Fibroblast of skin of back (primary cell): ENCODE measurements at places on chromosomes 12 and 14.

DNA sequence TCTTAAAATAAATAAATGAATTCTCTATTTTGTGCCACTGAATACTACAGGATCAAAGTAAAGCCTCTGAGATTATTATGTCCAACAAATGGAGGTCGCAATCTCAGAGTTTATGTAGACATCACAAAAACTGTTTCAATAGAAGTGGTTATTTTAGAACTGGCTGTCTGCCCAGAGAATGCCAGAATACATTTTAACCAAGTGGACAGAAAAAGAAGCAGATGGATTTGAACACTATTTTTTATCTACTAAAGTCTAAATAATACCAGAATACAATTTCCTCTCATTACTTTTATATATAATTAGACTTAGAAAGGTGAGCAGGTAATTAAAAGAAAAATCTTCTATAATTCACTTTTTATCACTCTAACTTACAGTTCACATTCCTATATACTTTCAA lies 118.3 kb downstream of the MED13L start:
- peak; percentile 71 for DNase-seq

DNA sequence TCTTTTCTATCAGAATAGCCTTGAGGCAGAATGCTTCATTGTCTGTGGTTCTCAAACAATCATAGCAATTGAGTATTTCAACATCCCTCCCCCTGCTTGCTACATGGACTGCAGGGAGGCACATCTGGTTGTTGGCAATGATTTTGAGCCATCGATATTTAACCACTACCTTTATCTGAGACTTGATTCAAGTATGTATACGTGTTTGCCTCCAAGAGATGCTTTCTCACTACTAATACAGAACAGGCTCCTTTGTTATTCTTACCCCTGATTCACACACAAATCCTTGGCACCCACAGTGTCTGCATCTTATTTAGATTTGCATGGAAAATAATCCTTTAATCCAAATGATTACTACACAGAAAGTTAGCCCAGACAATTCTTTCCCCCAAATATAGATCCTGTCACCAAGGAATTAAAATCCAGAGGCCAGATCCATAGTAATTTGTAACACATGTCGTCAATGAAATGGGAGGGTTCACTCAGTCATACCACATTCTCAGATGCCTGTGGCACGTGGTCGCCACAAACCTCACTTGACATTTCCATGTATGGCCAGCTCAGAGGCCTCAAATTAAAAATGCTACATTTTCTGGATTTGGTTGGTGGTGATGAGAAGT lies 199.3 kb downstream of the ITPR2 start:
- peak; percentile 77 for DNase-seq

DNA sequence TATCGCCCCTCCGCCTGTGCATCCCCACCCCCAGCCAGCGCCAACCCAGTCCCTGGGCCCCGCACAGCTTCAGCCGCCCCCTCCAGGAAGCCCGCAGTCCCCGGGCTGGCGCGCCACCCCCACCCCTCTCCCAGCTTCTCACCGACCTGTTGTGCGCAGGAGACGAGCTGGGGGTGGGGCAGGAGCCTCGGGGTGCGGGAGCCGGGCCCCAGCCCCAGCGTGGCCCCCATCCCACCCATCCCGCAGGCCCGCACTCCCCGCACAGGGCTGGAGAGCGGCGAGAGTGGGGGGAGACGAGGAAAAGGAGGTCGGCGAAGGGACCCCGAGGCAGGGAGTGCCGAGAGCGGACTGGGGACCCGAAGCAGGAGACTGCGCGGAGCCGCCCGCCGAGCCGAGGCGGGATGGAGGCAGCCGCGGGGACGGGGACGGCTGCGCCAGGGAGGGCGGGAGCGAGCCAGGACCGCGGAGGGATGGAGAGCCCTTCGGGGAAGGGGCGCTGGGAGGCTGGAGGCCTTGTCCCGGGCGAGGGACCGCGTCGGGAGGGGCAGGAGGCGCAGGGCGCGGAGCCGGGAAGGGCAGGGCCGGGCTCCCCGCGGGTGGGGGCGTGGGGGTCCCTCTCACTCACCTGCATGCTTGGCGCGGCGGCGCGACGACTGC lies 498 bp downstream of the PIANP start:
- no peak for DNase-seq

DNA sequence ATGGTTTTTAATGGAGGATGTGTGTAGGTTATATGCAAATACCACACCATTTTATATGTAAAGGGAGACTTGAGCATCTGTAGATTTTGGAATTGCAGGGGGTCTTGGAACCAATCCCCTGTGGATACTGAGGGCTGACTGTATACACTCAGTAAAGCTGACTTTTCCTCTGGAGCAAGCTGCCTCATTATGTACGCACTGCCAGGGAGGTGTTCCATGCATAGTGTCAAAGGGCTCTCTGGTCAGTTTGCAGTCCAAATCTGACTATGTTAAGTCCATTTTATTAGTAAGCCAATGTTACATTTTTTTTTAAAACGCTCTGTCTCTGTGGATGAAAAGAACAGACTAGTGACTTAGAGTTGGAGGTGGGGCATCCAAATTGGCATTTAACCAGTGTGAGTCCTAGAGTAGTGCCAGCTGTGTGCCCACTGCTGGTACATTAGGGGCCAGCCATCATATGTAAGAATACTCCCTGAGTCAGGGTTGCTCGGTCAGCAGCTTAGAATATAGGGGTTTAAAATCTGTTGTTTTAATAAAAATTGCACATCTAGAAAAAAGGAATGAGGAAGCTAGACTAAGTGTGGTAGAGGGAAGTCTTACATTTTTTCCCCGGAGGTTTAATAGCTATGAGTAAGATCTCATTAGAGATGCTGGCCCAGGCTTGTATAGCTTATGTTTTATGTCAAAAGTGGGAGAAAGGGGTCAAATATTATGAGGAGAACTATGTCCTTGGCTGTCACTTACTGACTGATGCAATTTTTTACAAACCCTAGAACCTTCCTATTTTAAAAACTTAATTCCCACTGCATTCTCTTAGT lies 87.0 kb downstream of the TESC start:
- DNase-seq = peak; percentile 60

DNA sequence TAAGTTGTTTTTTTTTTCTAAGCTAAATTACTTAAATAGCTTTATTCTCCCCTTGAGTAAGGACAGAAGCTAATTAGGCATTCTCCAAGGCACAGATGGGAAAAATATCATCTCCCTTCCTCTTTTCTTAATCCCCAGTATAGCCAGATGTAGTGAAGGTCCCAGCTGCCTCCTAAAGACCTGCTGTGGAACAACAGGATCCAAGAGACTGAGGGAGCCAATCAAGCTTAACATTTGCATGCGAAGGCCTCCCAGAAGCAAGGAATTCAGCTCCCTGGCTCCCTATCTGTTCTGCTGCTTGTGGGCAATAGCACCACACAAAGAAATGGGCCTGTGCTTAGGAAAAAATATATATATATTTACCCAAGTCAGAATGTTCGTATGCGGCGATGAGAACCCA lies 255.2 kb downstream of the SYT1 start:
- DNase-seq = no peak

DNA sequence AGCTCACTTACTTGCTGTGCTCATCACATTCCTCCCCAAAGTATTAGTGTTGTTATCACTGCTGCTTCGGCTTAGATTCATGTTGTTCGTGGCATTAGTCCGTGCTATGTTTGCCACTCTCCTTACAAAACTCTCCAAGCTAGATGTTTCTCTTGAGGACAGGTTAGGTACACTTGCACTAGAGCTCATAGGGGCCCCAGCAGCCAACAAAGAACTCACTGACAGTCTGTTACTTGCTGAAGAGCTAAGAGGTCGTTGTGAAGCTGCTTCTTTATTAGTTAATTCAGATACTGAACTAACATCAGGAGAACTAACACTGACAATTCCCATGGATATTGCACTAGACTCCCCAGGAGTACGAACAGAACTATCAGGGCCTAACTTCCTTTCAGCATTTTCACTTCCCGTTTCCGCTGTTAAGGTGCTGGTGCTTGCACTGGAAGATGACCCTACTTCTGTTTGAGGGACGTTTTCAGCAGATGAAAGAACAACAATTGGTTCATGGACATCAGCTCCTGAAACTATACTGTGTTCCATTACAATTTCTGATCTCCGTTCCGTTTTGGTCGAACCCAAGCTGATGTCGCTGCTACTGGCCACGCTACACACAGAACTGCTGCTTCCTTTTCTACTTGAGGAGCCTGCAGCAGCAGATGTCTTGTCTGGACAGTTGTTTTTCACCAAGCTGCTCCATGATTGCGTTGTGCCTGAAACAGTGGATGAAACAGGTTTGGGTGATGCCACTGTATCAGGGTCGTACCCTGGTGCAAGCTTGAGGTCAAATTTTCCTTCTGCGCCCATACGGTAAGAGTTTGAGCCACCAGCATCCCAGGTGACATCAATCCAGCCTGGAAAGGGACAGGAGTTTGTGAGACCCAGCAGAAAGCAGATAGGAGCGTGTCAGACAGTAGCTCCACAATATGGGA lies 78.7 kb downstream of the HECTD1 start:
- DNase-seq = no peak

DNA sequence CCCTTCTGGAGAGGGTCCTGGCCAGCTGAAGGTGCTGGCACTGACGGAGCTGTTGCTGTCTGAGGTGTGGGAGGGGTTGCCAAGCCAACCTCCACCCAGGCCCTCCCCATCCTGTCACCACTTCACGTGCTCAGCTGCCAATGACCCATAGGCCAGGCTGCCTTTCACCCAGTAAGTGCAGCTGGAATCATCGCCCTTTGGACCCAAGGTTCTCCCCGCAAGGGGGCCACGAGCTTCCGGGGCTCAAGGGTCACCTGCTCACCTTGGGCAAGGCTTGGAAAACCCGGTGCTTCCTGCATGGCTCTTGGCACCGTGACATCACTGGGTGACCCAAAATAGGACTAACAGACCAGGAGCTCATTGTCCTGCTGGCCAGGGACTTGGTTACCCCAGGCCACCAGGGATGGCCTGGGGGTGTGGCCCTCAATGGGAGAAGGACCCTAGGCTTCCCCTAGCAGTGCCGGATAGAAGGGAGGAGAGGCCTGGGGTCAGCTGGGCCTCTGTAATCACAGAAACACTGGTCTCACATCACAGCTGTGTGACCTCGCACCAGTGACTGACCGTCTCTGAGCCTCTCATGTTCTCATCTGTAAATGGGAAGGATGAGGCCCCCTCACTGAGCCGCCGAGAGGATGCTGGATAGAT lies 51.3 kb downstream of the CCDC85C start:
- no peak for DNase-seq
